Astrocyte (in vitro differentiated cells and primary cell): ENCODE measurements at places on chromosomes 5 and 9. TPM values are rescaled to one million over a fixed set of nuclear protein-coding genes. Genes with fewer than 3 reads are reported as not detected.

Gene EGFL7
- 12.3 and 15.5 TPM in 2 replicates for total RNA-seq

Gene OGN
- not detected in 2 replicates for total RNA-seq

Gene GNG10
- 29.4 and 29.6 TPM in 2 replicates for total RNA-seq

Gene SPINK13
- not detected in 2 replicates for total RNA-seq

Gene ORM2
- not detected in 2 replicates for total RNA-seq
